Foreskin fibroblast (primary cell): ENCODE measurements at places on chromosomes 1 and 21.
A peak's percentile ranks its signal among the peaks of the same experiment; 100 is the strongest.

GRCh38 chr21:32055305-32055704 lies 182.5 kb downstream of the HUNK start:
- no peak for DNase-seq

GRCh38 chr1:172547071-172547470 lies 14.1 kb downstream of the SUCO start:
- DNase-seq: peak; percentile 36

GRCh38 chr1:213573648-213574009 lies 414.1 kb upstream of the PROX1 start:
- DNase-seq: no peak

DNA sequence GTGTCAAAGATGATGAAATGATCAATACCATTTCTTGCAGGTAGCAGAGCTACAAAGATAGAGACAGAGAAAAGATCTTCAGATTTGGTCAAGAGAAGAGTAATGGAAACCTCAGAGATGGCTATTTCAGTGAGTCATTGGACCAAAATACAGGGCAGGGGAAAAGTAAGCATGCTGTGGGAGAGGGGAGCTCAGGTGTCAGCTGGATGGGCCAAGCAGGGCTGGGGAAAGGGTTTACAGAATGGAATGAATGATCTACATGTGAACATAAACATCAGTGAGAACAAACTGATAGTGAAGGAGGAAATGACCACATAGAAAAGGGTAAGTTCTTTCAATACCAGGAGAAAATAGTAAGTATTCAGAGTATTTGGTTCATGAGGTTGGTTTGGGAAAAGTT lies 61.4 kb upstream of the CNN3 start:
- DNase-seq: no peak

DNA sequence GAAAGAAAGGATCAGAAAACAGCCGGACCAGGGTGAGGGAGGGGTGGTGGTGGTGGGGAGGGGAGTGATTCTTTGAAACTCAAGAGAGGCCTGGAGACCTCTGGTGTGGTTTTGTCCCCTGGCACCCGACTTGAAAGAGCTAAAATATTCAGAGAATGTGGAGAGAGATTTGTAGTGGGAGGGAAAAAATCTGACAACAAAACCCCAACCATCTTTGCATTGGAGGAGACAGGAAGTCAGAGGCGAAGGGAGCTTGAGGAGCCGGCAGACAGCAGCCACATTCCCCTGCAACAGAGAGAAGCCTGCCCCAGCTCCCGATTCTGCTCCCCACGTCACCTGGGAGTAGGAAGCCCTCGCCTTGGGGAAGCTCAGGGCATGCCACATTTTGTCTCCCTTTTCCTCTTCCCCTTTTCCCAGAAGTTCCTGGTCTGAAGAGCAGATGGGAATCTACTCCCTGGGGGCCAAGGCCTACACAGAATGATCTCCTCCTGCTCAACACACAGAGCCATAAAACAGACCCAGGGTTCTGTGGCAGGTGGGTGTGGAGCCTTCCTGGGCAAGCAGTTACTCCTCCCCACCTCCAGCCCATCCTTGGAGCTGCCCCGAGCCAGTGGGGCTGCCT lies 84.9 kb downstream of the ITPKB start:
- DNase-seq: no peak

- peak; percentile 11 for DNase-seq
Observed at GRCh38 chr1:246404078-246404477, 103.0 kb downstream of the SMYD3 start.

- DNase-seq: no peak
Observed at GRCh38 chr1:241839369-241839979, 8.5 kb upstream of the EXO1 start.

DNA sequence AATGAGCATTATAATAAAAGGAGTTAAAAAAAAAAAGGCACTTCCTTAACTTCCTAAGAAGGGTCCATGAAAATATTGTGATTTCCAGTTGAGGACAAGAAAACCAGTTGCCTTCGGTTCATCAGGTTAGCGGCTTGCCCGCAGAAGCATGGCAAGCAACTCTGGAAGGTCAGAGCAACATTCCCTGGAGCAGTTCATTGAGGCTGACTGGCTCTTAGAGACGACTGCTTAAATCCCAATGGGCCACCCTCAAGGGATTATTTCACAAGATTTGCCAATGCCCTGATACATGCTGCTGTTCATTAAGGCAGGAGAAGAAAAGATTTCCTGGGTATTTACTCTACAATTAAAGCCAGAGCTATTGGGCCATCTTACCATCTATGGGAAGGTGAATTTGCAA lies 29.0 kb upstream of the CASQ2 start:
- no peak for DNase-seq

DNA sequence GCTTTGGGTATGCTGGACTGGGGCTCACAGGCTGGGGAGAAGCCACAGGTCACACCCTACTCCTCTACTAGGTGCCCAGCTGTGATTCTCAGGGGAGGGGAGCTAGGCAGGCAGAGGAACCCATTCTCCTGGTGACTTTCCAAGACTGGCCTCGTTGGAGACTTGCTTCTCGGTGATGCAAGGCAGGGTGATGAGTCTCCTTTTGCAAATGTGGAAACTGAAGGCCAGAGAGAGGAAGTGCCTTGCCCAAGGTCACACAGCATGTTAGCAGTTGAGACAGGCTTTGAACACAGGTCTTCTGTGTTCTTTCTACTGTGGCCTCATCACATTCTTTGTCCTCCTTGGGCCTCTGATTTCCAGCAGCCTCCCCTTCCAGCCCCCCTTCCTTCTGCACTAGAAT lies 20.5 kb upstream of the C1QA start:
- no peak for DNase-seq

- peak; percentile 60 for DNase-seq
Observed at GRCh38 chr1:202207292-202207691, 13.7 kb downstream of the LGR6 start.
